Right lobe of liver (tissue), 6 donors: ENCODE measurements at places on chromosomes 5 and 9. TPM values are rescaled to one million over a fixed set of nuclear protein-coding genes. Genes with fewer than 3 reads are reported as not detected.

DNA sequence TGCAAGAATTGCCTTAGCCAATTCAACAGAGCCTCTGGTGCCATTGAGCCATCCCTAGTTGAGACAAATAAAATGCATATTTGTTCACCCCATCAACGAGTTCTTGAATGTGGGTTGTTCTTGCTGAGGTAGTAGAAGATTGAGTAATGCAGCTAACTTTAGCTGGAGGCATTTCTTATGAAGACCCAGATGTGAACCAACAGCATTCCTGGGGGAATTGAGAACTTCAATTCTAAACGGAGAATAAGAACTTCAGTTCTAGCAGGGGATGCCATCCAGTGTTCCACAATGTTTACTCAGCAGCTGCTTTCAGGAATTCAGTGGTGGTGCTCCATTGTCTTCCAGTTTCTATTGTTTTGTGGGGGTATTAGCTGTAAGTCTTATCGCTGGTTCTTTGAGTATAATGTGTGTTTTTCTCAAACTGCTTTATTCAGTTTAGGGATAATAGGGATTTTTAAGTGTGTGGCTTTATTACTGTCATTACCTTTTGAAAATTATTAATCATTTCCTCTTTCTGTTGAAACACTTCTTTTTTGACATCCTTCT is 1968.2 kb upstream of the NUDT12 start:
- no peaks in the 10 kb centered on the region for H3K4me1 ChIP-seq
- H3K4me3 ChIP-seq, result no peak overlapping the region
- DNase-seq, result no peak
- no peaks in the 10 kb centered on the region for H3K27me3 ChIP-seq
- H3K36me3 ChIP-seq, result no peaks in the 10 kb centered on the region
- no peak overlapping the region for H3K27ac ChIP-seq

DNA sequence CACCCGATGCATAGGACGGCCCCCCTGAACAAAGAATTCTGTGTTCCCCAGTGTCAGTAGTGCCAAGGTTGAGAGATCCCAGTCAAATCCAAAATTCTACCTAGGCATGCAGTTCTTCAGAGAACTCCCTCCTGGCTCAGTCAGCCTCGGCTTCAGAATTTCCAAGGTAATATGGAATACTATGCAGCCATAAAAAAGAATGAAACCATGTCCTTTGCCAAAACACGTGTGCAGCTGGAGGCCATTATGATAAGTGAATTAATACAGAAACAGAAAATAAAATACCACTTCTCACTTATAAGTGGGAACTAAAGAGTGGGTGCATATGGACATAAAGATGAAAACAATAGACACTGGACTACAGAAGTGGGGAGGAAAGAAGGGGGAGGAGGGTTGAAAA is 87.1 kb upstream of the TRIO start:
- H3K27ac ChIP-seq, result no peak overlapping the region
- DNase-seq, result no peak
- H3K27me3 ChIP-seq, result no peaks in the 10 kb centered on the region
- no peaks in the 10 kb centered on the region for H3K36me3 ChIP-seq

The NR3C1 gene
- total RNA-seq, result 41.9 TPM

GRCh38 chr5:135236228-135236907 is 162.7 kb downstream of the MACROH2A1 start:
- no peaks in the 10 kb centered on the region for H3K27me3 ChIP-seq
- H3K36me3 ChIP-seq, result no peaks in the 10 kb centered on the region
- H3K27ac ChIP-seq, result no peak overlapping the region

GRCh38 chr5:79493596-79494345 is 20.2 kb downstream of the HOMER1 start:
- no peak overlapping the region for H3K4me3 ChIP-seq
- H3K27me3 ChIP-seq, result no peaks in the 10 kb centered on the region
- no peak overlapping the region for H3K27ac ChIP-seq
- no peak for DNase-seq
- H3K4me1 ChIP-seq, result peaks cover 2% of the 10 kb centered on the region

DNA sequence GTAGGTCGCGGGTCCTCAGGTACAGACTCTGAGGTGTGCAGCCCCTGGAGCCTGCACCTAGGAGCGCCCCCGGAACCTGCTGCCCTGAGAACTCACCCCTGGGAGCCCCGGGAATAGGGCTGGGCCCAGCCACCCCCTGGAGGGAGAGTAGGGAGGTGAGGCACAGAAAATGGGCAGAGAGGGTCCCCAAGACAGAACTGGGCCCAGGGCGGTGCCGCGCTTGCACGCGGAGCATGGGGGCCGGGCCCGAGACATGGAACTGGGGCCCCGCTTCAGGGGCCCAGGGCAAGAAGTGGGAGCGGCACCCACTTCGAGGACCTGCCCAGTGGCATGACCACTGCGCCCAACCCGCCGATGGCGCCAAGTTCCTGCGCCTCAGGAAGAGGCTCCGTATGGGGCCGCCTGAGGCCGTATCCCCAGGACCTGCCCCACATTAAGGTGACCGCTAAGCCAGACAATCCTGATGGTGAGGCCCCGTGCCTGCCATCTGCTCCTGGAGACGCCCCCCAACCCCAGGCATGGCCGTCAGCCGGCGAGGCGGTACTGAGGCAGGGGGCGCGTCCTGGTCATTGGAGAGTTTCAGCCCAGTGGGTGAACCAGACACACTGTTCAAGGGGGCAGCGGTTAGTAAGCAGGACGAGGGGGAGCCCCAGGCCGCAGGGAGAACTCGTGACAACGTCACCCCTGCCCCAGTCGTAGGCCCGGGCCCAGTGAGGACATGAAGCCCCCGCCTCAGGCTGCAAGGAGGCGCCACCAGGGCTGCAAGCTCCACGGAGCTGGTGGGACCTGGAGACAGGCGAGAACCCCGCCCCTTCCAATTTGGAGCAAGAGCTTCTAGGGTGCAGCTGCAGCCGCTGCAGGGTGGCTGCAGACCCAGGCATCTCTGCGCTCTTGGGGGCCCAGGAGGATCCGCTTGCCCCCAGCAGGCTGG is 89.5 kb upstream of the PUM3 start:
- H3K4me3 ChIP-seq, result no peak overlapping the region
- no peaks in the 10 kb centered on the region for H3K36me3 ChIP-seq
- DNase-seq, result no peak
- no peak overlapping the region for H3K27ac ChIP-seq

DNA sequence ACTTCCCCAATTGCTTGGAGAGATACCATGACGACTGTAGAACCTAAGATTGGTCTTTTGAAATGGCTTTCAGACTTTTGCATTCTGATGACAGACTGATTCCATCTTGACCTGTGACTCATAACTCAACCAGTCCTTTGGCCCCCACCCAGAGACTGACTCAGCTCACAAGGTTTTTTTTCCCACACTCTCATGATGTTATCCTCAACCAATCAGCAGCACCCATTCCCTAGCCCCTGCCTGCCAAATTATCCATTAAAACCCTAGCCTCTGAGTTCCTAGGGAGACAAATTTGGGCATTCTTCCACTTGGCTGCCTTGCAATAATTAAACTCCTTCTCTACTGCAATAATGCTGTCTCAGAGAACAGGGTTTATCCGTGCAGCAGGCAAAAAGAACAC is 1263.3 kb upstream of the CDH9 start:
- no peak overlapping the region for H3K4me3 ChIP-seq
- H3K27ac ChIP-seq, result no peak overlapping the region
- H3K27me3 ChIP-seq, result no peaks in the 10 kb centered on the region
- DNase-seq, result no peak
- no peaks in the 10 kb centered on the region for H3K36me3 ChIP-seq
- H3K4me1 ChIP-seq, result no peaks in the 10 kb centered on the region

DNA sequence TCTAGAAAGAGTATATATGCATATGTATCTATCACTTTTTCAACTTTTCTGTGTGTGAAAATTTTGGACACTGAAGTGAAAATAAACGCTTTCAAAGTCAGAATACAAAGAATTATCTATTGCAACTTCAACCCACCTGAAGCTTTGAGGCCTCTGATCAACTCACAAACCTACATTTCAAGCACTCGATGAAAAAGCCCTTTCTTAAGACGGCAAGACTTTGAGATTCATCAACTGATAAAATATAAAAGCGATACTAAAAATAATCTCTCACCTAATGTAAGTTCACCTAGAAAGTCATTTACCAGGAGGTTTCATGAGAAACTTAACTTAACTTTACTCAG is 1.2 kb downstream of the GOLPH3 start:
- H3K27me3 ChIP-seq, result no peaks in the 10 kb centered on the region
- H3K36me3 ChIP-seq, result peaks cover 2% of the 10 kb centered on the region
- no peak for DNase-seq
- no peaks in the 10 kb centered on the region for H3K4me1 ChIP-seq
- H3K27ac ChIP-seq, result peak overlapping the region; percentile 100
- peak overlapping the region; percentile 82 for H3K4me3 ChIP-seq

The TAF1L gene
- total RNA-seq, result not detected

The ZFP2 gene
- total RNA-seq, result 0.71 TPM

The RPL35 gene
- total RNA-seq, result 1,233 TPM

DNA sequence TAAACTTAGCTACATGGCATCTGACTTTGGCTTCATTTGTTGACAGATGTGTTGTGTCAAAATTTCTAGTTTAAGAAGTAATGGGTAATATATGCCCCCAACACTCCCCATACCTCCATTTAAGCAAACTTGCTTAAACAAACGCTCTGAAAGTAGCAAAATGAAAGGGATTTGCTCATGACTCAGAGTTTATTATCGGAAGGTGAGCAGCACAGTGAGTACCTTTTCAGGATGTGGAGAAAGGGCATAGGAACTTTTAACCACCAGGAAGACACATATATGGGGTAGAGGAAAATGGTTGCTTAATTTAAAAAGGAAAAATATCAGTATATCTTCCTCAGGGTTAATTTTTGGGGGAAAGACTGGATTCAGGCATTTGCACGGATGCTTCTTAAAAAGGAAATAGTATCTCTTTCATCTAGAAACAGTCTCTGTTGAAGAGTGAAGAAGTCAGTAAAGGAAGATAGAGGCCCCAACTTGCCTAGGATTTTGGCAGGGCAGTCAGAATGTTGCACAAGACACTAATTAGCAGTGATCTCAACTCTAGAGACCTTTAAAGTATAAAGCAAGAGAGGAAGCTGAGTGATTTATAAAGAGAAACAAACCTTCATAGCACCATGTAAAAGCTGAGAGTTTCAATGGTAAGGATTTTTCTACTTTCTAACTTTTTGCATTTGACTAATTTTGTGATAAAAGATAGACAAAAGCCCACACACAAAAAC is 155.1 kb downstream of the TRIO start:
- no peak for DNase-seq
- peaks cover 7% of the 10 kb centered on the region for H3K36me3 ChIP-seq
- H3K4me3 ChIP-seq, result no peak overlapping the region
- no peaks in the 10 kb centered on the region for H3K4me1 ChIP-seq
- no peak overlapping the region for H3K27ac ChIP-seq

GRCh38 chr5:39352951-39353350 is 11.3 kb downstream of the C9 start:
- no peak overlapping the region for H3K27ac ChIP-seq
- peaks cover 3% of the 10 kb centered on the region for H3K36me3 ChIP-seq
- H3K27me3 ChIP-seq, result no peaks in the 10 kb centered on the region
- H3K4me3 ChIP-seq, result no peak overlapping the region
- DNase-seq, result no peak

The SPATA31C1 gene
- not detected for total RNA-seq

The HNRNPK gene
- 292 TPM for total RNA-seq

The ENTPD8 gene
- total RNA-seq, result 10.0 TPM

GRCh38 chr9:74096420-74096819 is 400.7 kb upstream of the RORB start:
- no peak overlapping the region for H3K4me3 ChIP-seq
- no peaks in the 10 kb centered on the region for H3K27me3 ChIP-seq
- no peak for DNase-seq
- H3K4me1 ChIP-seq, result no peaks in the 10 kb centered on the region
